ENCODE measurements at places on chromosomes 1 and 21. TPM values are rescaled to one million over a fixed set of nuclear protein-coding genes. Genes with fewer than 3 reads are reported as not detected.

SLC2A5 gene
- polyA plus RNA-seq, result not detected

DNA sequence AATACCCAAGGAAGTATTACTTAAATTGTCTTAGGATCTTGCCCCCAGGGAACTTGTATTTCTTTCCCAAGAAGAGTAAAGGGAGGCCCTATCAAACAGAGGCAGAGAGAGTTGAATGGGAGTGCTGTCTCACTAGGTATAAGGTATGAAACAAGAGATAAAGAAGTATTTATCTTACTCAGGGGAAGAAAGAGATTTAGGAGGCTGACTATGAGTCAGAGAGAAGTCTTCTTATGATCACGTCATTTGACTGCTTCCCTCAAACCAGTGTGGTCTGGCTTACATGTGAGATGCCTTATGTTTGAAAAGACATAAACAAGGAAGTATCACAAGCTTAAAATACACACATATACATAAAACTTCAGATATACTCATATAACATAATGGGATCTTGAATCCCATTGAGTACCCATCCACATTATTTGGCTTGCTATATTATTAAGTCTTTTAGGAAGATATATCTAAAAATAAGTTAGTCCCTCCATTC lies 29.6 kb downstream of the DUSP10 start:
- peak; percentile 81 for DNase-seq

SDC3 gene
- polyA plus RNA-seq, result 20.4 TPM

OR2L5 gene
- polyA plus RNA-seq, result not detected

DNA sequence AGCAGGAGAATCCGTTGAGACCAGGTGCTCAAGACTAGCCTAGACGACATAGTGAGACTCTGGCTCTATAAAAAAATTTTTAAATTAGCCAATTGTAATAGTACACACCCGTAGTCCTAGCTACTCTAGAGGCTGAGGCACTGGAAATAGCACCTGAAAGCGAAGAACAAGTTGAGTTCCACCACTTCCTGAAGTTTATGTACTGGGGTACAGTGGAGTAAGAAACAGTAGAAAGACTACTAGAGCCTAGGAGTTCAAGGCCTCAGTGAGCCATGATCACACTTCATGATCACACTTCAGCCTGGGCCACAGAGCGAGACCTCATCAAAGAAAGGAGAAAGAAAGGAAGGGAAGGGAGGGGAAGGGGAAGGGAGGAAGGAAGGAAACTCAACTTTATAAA lies 19.8 kb downstream of the RSBN1 start:
- no peak for DNase-seq

KCNE1 gene
- not detected for polyA plus RNA-seq

GRCh38 chr1:185914089-185914488 lies 179.9 kb downstream of the HMCN1 start:
- DNase-seq, result no peak

DNA sequence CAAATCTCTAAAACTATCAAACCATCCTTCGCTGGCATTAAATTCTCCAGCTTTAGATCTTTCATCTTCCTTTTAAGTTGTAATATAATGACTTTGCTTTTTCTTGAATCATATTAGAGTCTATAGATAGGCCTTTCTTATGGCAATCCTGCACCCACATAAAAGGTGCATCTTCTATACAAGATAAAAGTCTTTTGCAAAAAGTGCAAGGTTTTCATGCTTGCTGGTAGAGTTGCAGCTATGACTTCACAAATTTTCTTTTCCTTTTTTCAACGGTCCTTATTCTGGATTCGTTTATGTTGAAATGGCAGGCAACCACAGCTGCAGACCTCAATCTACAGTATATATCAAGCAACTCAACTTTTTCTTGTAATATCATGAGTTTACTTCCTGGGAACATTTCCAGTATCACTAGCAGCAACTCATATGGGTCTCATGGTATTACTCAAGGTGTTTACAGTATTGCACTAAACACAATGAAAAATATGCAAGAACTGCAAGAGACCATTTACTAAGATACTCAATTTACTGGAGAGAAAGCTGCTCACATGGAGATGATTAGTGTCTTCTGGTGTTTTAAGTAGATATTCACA lies 22.1 kb downstream of the OMA1 start:
- DNase-seq, result no peak

AKR7A3 gene
- polyA plus RNA-seq, result 0.74 TPM

- DNase-seq, result no peak
Measured at GRCh38 chr1:154994269-154994587, 842 bp downstream of the LENEP start.

DNA sequence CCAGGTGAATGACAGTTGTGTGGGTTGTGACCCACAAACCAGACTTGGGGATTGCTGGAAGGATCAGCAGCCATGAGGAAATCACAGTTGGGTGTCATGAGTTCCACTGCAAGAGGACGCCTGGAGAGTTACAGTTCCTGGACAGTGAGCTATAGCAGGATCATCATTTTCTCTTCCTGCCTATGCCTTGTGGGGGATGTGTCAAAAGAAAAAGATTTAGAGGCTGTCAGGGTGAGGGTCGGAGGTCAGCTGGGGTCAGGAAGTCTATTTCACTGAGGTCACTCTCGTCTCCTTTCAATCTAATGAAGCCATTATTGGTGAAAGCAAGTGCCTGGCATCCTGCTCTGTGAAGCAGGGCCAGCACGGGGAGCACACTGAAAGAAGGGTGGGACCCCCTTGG lies 7.0 kb upstream of the LIN28A start:
- no peak for DNase-seq

SYTL1 gene
- polyA plus RNA-seq, result 8.6 TPM

NEK7 gene
- polyA plus RNA-seq, result 20.4 TPM

- no peak for DNase-seq
Measured at GRCh38 chr1:47917687-47918086, 79.5 kb downstream of the TRABD2B start.

DNA sequence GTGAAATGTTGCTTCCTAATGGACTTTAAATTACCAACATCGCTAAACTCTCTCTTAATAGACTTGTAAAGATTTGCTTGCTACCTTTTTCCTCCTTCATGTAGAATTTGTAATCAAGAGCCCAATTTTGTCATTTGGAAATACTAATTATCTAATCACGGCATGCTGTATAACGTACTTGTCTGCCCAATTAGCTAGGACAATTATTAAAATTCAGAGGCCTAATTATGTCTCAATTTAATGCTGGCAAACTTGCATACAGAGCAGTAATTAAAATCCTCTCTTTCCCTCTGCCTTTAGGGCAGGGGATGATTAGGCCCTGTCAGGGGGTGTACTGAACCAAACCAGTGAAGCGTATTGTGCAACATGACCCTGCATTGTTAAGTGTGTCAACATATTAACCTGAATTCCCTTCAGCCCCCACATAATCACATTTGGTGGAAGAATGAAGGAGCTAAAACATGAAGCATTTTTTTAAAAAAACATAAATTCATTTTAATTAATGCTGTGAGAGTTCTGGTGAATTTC lies 137.4 kb upstream of the BARHL2 start:
- no peak for DNase-seq

DNA sequence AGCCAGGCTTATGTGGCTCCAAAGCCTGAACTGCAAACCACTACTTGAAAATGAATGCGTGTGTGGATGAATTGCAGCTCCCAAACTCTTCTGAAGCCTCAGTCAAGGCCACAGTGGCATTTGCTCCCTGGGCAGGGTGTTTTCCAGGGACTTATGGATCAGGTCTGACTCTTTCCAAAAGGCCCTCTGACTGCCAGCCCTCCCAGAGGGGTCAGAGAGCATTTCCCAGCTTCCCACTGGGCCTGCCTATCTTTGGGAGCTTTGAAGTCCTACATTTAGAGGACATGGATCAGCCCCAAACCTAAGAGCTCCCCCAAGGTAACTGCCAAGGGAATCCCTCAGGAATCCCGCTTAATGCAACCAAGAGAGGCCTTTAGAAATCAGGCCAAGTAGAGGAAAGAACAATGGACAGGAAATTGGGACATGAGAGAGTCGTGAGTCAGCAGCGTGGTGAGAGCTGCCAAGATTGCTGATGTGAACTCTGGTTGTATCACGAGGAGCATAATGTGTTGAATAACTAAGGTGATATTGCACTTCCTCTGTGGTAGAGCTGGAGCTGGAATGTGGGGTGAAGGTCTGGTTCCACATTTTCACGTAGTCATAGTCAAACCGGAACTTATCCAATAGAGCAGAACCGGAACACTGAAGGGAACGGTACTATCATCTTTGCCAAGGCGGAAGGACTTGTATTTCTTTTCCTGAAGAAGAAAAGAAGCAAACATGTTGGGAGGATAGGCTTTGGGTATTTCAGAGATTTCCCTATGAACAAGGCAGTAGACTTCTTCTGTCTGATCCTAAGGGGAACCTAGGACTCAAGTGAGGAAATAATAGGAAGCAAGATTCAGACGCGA lies 99.4 kb upstream of the JUN start:
- peak; percentile 53 for DNase-seq

- DNase-seq, result no peak
Measured at GRCh38 chr1:17181781-17182464, 23.0 kb upstream of the PADI1 start.

ACTL8 gene
- 2.5 TPM for polyA plus RNA-seq

- no peak for DNase-seq
Measured at GRCh38 chr1:229440851-229441537, 7.1 kb upstream of the ACTA1 start.

DNA sequence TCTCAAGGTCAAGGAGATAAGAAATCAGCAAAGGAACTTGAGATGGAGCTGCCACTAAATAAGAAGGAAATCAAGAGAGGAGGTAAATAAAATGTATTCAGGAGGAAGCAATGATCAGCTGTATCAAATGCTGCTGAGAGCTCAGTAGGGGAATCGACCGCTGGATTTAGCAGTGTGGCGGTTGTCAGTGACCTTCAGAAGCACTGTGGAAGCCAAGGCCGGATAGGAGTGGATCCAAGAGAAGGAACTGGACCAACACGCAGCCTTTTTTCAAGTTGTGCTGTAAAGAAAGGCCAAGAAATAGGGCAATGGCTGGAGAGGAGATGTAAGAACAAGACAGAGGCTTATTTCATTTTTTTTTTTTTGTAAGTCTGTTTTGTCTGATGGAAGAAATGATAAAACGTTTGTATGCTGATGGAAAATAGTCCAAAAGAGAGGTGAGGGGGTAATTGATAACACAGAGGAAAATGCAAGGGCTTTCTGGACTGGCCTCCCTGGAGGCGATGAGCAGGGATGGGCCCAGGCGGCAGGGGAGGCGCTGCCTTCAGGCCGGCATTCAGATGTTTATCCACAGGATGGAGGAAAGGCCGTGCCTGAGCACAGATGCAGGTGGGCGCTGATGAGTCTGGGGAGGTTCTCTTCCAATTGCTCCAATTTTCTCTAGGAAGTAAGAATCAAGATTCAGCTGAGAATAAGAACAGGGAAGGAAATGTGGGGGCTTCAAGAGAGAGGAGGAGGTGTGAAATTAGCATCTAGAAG lies 17.5 kb upstream of the FAM43B start:
- no peak for DNase-seq

GRCh38 chr1:248924696-248925532 lies 18.9 kb downstream of the PGBD2 start:
- DNase-seq, result no peak

PTPN14 gene
- polyA plus RNA-seq, result 0.04 TPM

GRCh38 chr1:31273619-31274018 lies 23.0 kb downstream of the SNRNP40 start:
- DNase-seq, result no peak

DNA sequence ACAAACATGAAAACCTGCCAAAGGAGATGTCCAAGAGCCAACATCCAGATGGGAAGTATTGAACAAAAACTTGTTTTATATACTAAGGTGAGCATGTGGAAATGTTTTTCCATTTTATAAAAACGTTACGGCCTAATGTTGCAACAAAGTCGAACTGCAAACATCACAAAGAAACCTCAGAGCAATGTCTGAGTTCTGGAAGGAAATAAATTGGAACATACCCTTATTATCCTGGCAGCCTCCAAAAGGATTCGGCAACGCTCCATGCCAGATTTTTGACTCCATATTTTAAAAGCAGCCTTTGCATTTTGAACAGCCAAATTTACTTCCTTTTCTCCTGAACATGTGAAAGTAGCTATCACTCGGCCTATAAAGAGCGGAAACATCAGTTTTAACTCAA lies 3.3 kb downstream of the ALDH9A1 start:
- DNase-seq, result no peak

DNA sequence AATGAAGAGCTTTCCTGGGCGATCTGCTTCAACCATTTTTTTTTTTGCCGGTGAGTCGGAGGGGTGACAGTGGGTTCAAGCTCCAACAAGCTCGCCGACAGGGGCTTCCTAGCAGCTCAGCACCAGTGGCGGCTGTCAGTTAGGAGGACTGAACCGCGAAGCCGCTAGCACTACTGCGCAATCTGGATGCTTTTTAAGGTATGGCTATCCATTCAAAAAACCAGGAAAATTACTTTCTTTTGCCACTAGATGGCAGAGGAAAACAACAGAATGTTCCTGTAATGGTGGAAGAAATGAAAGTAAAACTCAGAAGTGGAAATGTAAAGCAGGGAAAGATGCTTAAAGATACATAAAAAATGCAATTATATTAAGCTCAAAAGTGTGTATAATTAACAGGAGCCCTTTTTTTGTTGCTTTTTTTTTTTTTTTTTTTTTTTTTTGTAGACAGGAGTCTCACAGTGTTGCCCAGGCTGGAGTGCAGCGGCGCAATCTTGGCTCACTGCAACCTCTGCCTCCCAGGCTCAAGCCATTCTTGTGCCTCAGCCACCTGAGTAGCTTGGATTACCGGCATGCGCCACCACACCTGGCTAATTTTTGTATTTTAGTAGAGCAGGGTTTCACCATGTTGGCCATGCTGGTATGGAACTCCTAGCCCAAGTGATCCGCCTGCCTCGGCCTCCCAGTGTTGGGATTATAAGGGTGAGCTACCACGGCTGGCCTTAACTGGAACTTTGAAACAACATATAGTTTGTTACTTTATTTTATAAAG lies 8.5 kb downstream of the KYAT3 start:
- peak; percentile 52 for DNase-seq

SLC9C2 gene
- polyA plus RNA-seq, result not detected

DNA sequence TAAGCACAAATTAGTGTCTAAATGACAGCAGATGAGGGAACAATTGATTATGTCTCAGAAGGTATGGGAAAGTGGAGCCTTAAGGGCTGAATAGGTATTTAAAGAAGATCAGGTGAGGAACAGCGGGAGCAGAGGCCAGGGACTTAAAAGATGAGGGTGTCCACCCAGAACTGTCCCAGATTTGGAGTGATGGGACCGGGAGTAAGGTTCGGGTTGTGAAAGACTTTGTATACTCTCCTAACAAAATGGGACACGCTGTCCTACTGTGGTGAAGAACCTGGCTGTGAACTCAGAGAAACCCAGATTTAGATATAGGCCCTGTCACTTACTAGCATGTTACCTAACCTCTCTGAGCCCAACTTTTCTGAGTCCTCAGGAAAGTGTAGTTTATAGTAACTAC lies 140.6 kb downstream of the C1orf21 start:
- DNase-seq, result no peak

CYP4X1 gene
- not detected for polyA plus RNA-seq

All from K562 (cell line).